ENCODE measurements at places on chromosomes 5 and 9.

GRCh38 chr9:117030254-117030768 is 343.2 kb downstream of the TRIM32 start:
- DNase-seq: no peak

DNA sequence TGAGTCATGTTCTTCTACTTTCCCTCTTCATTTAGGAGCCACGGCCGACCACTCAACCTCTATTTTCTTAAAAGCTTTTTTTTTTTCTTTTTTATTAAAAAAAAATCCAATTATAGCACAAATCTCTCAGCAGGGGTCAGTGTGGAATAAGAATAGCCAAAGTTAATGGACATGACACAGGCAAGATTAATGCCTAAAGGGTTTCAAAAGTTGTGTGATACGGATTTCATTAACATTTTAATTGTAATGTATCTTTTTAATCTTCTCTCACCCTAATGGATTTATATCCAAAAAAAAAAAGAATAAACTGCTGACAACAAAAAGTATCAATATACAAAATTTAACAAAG is 5.4 kb downstream of the NACC2 start:
- peak; percentile 47 for DNase-seq

GRCh38 chr5:78766412-78766762 is 117.8 kb upstream of the LHFPL2 start:
- no peak for DNase-seq

- no peak for DNase-seq
Observed at GRCh38 chr9:13082796-13083195, 196.7 kb downstream of the MPDZ start.

GRCh38 chr9:123065196-123065595 is 31.7 kb downstream of the GPR21 start:
- no peak for DNase-seq

GRCh38 chr5:65327582-65327981 is 154.1 kb downstream of the ADAMTS6 start:
- DNase-seq: peak; percentile 27

- no peak for DNase-seq
Observed at GRCh38 chr5:154815684-154816247, 34.6 kb downstream of the FAXDC2 start.
